GOT3 (cell line): ENCODE measurements at places on chromosomes 4 and X.

- DNase-seq: no peak
Observed at GRCh38 chr4:22686141-22686540, 6.6 kb upstream of the GBA3 start.

- no peak for DNase-seq
Observed at GRCh38 chr4:38504396-38504715, 159.6 kb upstream of the KLF3 start.

DNA sequence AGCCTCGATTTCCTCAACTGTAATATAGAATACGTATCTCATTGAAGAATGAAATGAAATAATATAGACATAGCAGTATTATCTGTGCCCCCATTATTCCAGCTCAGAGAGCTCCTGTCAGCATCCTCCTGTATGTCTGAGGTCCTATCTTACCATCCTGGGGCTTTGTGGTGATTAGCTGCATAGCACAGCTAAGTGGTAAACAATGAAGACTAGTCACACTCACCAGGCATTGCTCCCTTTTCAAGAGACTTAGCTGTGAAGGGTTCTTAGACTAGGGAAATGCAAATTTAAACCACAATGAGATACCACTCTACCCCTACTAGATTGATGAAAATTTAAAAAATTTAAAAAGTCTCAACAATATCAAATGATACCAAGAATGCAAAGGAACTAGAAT, 172.9 kb downstream of the SLC39A8 start:
- DNase-seq: no peak

- no peak for DNase-seq
Observed at GRCh38 chr4:93031431-93032098, 727.8 kb downstream of the GRID2 start.

GRCh38 chr4:112127048-112127637, 18.1 kb upstream of the FAM241A start:
- DNase-seq: no peak

DNA sequence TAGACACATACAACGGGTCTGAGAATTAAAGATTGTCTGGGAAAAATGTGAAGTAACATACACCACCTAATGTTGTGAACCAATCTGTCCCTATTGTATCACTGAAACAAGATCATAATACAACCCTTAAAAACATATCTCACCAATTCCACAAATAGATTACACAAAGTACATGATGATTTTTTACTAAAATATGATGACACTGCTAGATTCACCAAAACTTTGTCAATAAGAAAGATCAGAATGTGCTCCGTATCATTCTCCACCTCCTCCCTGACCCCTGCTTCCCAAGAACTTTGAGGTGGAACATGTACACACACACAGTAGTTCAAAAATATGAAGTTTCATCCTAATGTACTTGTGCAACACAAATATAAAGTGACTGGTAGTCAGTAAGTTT, 862.0 kb downstream of the PCDH18 start:
- no peak for DNase-seq

DNA sequence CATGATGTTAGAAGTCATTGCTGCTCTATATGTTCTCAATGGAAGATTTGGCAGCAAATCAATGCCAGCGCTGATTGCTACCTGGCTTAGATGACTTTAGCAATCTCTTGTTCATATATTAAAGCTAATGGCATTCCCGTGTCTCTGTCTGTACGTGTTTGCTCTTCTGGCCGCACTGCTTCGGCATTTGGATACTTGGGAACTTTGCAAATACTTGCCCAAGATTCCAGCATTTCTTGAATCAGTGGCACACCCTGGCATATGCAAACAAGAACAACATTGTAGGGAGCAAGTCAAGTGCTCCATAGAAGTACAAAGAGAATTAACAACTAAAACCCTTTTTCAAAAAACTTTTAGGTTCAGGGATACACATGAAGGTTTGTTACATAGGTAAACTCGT, 128.9 kb upstream of the TMEM164 start:
- DNase-seq: no peak

DNA sequence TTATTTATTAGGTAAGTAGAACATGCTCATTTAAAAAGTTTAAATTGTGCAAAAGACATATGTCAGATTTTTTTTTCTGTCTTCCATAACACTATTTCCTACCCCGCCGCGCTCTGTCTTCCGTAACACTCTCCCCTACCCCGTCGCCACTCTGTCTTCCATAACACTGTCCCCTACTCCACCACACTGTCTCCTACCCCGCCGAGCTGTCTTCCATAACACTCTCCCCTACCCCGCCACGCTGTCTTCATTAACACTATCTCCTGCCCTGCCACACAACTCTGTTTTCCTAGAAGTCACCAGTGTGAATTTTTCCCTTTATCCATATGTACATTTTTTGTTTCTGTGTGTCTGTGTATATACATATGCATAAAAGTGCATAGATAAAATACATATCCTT, 4.4 kb downstream of the MSMO1 start:
- DNase-seq: no peak

DNA sequence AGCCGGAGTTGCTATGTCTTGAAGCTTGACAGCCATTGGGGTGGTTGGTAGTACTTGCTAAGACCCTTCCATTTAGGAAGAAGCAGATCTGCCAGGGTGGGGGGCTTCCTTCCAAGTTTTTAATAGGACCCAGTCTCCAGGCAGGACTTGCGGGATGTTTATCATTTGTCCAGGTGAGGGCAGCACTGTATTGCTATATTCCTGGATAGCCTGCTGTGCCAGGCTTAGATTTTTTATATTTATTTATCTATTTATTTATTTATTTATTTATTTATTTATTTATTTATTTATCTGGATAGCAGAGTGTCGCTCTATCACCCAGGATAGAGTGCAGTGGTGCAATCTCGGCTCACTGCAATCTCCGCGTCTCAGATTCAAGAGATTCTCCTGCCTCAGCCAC, 87.4 kb upstream of the CT45A1 start:
- no peak for DNase-seq

- no peak for DNase-seq
Observed at GRCh38 chr4:75630937-75631329, 605 bp upstream of the CDKL2 start.

GRCh38 chr4:107037199-107037584, 1.1 kb upstream of the DKK2 start:
- no peak for DNase-seq

DNA sequence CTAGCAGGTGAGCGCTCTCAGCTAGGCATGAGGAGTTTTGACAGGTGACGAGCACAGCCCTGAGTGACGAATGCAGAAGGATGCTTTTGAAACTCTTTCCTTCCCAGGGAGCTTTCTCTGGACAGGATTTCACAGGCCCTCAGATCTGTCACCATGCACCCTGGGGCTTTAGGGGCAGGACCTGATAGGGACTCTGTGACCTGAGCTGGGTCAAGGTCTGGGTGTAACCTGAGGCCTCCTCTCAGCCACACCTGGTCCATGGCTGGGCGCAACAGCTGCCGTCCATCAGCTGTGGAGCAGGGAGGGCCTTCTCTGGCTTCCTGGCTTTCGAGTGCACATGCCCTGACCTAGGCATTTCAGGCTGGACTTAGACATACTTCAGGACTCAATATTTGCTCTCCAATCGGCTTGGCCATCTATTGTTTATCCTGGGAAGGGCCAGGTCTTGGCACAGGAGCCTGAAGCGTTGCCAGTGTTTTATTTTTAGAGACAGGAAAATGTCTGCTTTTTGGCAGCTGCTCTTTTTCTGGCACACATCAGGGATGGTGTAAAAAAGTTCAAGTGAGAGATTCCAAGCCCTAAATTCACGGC, 56.4 kb downstream of the C4orf51 start:
- no peak for DNase-seq

DNA sequence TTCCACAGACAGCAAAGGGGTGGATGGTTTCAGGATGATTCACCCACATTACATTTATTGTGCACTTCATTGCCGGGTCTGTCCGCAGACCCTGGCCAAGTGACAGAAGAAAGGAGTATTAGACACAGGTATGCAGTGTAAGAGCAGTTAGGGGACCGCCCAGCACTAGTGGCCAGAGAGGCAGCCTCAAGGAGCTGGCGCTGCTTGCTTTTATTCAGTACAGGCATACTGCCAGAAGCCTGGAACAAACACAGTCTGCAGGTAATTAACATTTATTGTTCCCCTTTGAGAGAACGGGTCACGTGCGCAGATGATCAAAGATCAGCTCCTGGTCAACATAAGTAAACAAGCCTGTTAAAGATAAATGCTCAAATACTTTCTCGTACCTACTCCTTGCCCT, 1639.0 kb upstream of the IGFBP7 start:
- DNase-seq: no peak

DNA sequence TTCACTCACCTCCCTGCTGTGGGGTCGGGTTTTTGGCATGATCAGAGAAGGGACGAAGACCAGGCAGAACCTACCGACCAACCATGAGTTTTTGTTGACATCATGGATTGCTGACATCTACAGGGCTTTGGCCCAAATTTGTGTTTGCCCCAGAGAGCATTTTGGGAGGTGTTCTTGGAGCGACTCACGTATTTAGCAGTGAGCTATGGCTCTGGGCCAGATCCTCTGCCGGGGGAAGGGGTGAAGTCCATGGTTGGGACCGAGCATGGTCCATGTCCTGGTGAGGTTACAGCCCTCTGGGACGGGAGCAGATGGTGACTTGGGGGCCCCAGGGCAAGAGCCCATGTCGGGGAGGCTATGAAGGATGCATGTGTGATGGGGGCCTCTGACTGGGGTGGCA, 17.4 kb downstream of the SORCS2 start:
- DNase-seq: no peak

- no peak for DNase-seq
Observed at GRCh38 chr4:56701644-56702043, 20.5 kb upstream of the HOPX start.

- peak; percentile 42 for DNase-seq
Observed at GRCh38 chrX:40105835-40106675, 8.3 kb upstream of the BCOR start.

DNA sequence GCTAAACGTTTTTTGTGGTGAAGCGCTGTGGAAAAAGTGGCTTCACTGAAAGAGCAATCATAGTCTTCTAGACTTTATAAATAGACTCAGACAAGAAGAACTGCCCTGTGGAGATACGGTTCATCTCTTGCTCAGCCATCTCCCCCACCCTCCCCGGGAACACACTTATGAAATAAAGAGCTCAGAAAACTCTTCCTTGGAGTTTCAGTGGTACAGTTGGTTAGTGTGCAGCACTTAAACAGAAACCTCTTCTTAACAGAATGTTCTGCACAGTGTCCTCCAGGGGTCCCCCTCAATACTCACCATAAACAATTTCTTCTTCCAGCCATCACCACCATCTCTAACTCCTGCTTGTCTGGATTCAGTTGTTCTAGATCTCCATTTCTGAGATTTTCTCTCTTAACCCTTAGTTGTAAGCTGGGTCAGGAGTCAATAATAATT, 313.0 kb downstream of the ARHGAP10 start:
- DNase-seq: no peak

DNA sequence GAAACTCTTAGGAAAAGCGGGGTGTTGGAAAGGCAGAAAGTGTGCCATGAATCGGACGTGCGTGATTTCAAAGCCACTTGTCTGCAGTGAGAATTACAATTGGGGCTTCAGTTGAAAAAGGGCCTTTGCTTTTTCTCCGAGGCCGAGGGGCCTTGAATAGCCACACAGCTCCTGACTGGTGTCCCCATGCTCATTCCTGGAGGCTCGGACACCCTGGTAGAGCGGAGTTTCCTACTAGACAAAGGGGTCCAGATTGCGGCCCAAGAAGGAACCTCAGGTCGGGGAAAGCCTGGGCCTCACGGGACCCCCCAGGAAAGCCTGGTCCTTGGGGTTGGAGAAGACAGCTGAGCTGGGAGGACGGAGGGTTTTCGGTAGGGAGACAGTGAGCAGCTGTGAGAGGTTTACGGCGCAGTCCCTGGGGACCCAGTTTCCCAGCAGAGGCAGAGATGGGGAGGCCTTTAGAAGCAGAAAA, 3.0 kb upstream of the SHOX start:
- no peak for DNase-seq

DNA sequence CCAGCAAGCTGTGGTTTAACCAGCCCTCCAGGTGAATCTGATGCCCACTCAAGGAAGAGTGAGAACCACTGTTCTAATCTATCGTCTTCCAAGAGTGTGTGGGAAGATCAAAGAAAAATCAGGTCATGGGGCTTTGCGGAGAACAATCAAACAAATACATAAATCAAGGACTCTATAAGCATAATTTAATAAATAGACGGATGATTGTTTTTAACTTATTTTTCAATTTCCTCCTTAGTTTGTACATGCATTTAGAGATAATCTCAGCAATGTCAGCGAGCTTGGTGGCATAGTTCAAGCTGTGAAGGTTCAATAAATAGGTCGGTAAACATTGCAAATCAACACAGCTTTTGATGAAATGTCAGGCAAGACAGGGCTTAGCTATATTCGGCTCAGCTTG, 84.9 kb downstream of the DMD start:
- DNase-seq: no peak

- no peak for DNase-seq
Observed at GRCh38 chr4:124435274-124435950, 277.1 kb downstream of the ANKRD50 start.

DNA sequence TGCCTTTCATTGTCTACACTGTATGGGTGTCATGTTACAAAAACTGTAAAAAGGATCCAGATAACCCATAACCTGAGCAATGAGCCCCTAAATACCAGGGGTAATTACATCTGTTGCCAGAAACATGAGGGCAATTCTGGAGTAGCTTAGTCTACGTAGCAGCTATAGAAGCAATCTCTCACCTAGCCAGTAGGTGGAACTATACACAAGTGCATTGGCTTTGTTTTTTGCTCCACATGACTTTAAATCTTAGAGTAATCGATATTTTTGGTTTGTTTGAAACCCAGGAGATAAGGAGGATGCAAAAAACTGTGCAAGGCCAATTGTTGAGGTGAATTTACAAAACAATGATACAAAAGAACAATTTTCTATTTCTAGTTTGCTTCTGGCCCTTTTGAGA, 57.5 kb downstream of the GPR82 start:
- no peak for DNase-seq

DNA sequence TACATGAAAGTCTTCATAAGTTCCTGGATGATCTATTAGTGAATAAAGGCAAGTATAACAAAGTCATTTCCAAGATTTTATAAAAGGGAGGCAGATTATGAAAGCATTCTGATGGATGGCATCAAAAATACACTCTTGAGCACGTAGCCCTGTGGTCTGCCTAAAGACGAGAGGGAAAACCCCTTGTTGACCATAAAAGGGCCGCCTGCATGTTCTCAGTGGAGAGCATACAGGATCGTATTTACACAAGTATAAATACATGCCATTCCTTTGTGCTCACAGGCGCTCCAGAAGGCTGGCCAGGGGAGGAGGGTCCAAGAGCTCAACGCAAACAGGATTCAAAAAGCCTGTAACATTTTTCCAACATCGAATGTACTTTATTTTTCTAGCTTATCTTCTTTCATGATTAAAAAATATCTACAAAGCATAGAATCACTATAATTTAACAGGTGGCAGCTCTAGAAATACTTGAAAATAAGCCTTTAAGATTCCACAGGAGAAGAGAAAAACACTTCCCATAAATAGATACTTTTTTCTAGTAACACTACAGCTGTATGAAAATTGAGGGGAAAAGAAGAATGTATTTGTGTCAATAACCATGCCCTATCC, 29.6 kb downstream of the PDGFC start:
- no peak for DNase-seq

- no peak for DNase-seq
Observed at GRCh38 chr4:145605941-145606340, 13.2 kb upstream of the MMAA start.
